A549 treated with RU486 at 1 μM for 4 hours (cell line): ENCODE measurements at places on chromosomes 12 and 14. TPM values are rescaled to one million over a fixed set of nuclear protein-coding genes. Genes with fewer than 3 reads are reported as not detected.

CAPZA3 gene
- total RNA-seq, result not detected in 5 replicates

AQP2 gene
- not detected in 5 replicates for total RNA-seq

HNF1A gene
- 3.7 to 7.0 TPM (median 6.1 TPM) in 5 replicates for total RNA-seq

DEPDC4 gene
- total RNA-seq, result 0.30 to 2.7 TPM (median 1.4 TPM) in 5 replicates

KRT80 gene
- 46.7 to 71.8 TPM (median 60.6 TPM) in 5 replicates for total RNA-seq

ACOT6 gene
- total RNA-seq, result not detected in 5 replicates

OASL gene
- 4.8 to 7.3 TPM (median 6.1 TPM) in 5 replicates for total RNA-seq

CDC42BPB gene
- 55.1 to 72.2 TPM (median 68.1 TPM) in 5 replicates for total RNA-seq

COX6A1 gene
- 693 to 941 TPM (median 821 TPM) in 5 replicates for total RNA-seq

CLEC1A gene
- not detected in 5 replicates for total RNA-seq

PPP2R5E gene
- total RNA-seq, result 14.4 to 26.8 TPM (median 25.7 TPM) in 5 replicates

COL2A1 gene
- 0.06 to 0.40 TPM (median 0.17 TPM) in 4 of 5 replicates, not detected in the other for total RNA-seq

NGB gene
- not detected in 5 replicates for total RNA-seq

CDKN3 gene
- total RNA-seq, result 77.0 to 85.7 TPM (median 79.5 TPM) in 5 replicates

RNASE3 gene
- not detected in 5 replicates for total RNA-seq

GPD1 gene
- total RNA-seq, result 0.12 to 0.40 TPM (median 0.25 TPM) in 5 replicates

B3GNT4 gene
- total RNA-seq, result 0.21 to 0.80 TPM (median 0.53 TPM) in 5 replicates

RTL1 gene
- total RNA-seq, result 0.26 to 0.34 TPM (median 0.27 TPM) in 5 replicates

TAS2R42 gene
- total RNA-seq, result not detected in 5 replicates

SOX5 gene
- total RNA-seq, result not detected in 5 replicates

LRP1-AS gene
- total RNA-seq, result not detected in 5 replicates

GALNT6 gene
- total RNA-seq, result 2.6 to 4.3 TPM (median 4.0 TPM) in 5 replicates

ZC2HC1C gene
- total RNA-seq, result 3.0 to 4.3 TPM (median 3.3 TPM) in 5 replicates

KCNH3 gene
- total RNA-seq, result 2.1 to 3.3 TPM (median 2.8 TPM) in 5 replicates

PAPLN gene
- 5.3 to 8.8 TPM (median 8.4 TPM) in 5 replicates for total RNA-seq

VRTN gene
- total RNA-seq, result not detected in 5 replicates

KRT8 gene
- 2,919 to 3,631 TPM (median 3,474 TPM) in 5 replicates for total RNA-seq

CARMIL3 gene
- total RNA-seq, result 0.34 to 0.95 TPM (median 0.49 TPM) in 5 replicates

DAAM1 gene
- 8.2 to 14.6 TPM (median 10.3 TPM) in 5 replicates for total RNA-seq

ST8SIA1 gene
- total RNA-seq, result 0.16 TPM in 1 of 5 replicates, not detected in the others

WIF1 gene
- not detected in 5 replicates for total RNA-seq

KRT83 gene
- total RNA-seq, result 2.5 to 6.9 TPM (median 5.9 TPM) in 5 replicates

KCNA1 gene
- total RNA-seq, result not detected in 5 replicates

HECTD4 gene
- total RNA-seq, result 10.0 to 12.0 TPM (median 11.1 TPM) in 5 replicates

INHBE gene
- 0.08 to 0.25 TPM (median 0.12 TPM) in 3 of 5 replicates, not detected in the others for total RNA-seq

TEX22 gene
- 0.17 to 0.77 TPM (median 0.41 TPM) in 4 of 5 replicates, not detected in the other for total RNA-seq

CMTM5 gene
- not detected in 5 replicates for total RNA-seq

CALM1 gene
- 294 to 345 TPM (median 326 TPM) in 5 replicates for total RNA-seq

PPFIA2 gene
- 0.55 TPM in 1 of 5 replicates, not detected in the others for total RNA-seq
